ENCODE measurements at places on chromosomes 6 and 20.
A peak's percentile ranks its signal among the peaks of the same experiment; 100 is the strongest.

DNA sequence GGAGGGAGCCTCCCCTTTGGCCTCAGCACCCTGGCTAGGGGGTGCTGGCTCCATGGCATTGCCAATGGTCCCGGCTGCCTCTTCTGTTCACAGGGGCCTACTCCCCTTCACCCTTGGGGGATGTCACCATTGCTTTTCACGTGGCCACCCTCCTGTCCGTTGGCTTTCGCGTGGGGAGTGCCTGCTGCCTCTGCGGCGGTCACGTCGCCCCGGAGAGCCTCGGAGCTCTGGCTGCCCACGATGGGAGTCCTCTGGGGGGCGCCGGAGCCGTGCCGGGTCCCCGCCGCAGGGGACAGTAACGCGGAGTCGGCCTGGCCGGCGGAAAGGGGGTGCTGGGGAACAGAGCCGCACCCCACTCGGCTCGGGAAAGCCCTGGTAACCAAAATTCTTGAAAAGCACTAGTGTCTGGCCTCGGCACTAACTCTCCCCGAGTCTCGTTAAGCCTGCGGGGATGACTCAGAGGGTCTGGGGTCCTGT lies 661 bp upstream of the HEBP2 start:
- no peak for DNase-seq

DNA sequence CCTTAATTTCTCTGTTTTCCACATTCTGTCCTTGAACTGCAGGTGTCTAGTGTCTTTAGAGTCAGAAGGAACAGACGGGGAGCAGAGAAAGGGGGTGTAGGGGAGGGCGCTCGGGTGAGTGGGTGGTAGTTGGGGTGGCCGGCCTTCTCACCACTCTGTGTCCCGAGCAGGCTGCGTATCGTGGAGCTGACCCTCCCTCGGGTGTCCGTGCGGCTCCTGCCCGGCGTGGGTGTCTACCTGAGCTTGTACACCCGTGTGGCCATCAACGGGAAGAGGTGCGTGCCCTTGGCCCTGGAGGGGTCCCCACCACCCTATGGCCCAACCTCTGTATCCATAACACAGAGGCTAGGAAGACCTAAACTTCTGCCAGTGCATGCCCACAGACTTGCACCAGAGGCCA lies 5.3 kb downstream of the BPIFB4 start:
- DNase-seq: no peak

- DNase-seq: peak; percentile 85
Measured at GRCh38 chr20:653110-653589, at the start of gene SRXN1. SRXN1 (minus strand) TSS chr20:653200; CDS start chr20:653185, 15 bp downstream.

- peak; percentile 86 for DNase-seq
Measured at GRCh38 chr6:41200296-41200900, 551 bp downstream of the TREML2 start.

DNA sequence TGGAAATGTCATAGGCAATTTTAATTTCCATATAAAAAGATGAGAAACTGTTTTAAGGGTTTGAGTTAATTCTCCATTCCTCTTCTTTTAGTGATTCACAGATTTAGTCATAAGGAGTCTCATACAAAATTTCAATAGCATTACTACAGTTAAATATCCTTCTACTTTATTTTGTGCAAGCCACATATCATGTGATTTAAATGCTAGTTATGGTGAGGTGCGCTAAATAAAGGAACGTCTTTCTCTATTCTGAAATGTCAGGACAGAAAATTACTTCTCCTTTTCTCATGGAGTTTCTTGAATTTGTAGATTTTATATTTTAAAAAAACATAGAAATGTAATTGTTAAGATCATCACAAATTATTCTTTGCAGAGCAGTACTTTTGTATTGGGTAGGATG lies 50.0 kb upstream of the SUPT3H start:
- no peak for DNase-seq

- DNase-seq: no peak
Measured at GRCh38 chr6:136420853-136421252, 129.4 kb downstream of the MAP7 start.

- peak; percentile 9 for DNase-seq
Measured at GRCh38 chr6:2129182-2129621, 116.2 kb downstream of the GMDS start.

All from GDM1 (cell line).